GM06990 (cell line): ENCODE measurements at places on chromosomes 16 and 17.

- no peak for DNase-seq
Measured at GRCh38 chr16:11250091-11250785, 5.8 kb downstream of the SOCS1 start.

GRCh38 chr17:64938290-64938689 lies 19.0 kb upstream of the LRRC37A3 start:
- no peak for DNase-seq

DNA sequence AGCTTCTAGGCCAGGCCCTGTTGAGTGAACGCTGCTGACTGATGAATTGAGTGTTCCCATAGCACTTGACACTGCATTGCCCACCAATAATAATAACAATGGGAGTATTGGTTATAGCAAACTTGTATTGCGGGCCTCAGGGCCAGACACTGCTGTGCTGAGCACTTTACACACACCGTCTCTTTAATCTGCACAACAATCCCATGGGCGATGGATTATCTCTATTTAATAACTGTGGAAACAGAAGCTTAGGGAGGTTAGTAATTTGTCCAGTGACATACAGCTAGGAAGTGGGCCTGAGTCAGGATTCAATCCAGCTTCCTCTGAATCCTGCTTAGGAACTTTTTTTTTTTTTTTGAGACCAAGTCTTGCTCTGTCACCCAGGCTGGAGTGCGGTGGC lies 11.2 kb downstream of the ARHGAP23 start:
- DNase-seq: no peak

DNA sequence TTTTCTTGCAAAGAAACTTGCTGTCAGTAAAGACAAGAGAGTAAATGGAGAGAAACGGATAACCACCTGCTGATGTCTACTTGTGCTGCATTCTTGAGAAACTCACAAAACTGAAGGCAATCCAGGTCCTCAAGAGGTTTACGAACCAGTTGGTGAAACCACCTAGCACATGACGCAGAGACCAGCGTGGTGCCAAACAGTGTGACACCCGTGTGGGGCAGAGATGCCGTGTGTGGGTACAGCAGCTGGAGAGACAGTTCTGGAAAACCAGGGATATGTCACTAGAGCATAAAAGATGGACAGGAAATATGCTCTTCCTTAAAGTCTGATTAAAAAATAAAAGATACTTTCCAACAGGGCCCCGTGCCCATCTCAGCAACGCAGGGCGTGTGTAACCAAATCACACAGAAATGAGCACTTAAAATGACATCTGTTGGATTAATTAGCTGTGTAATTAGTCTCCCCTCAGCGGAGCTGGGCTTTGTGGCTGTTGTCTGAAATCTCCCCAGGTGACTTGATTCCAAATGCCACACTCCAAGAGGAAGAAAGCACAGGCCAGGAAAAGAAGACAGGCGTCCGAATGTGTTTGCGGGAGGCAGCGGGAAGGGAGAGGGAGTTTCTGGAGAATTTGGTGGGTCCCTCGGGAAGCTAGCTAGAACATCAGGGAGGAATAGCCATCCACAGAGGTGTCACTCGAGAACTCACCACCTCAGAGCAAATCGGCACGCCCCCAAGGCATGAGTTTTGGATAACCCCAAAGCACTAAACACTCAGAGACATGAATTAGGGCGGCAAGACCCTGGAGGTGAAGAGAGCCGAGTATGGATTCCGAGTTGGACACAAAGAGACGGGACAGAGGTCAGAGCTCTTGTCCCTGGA lies 109.8 kb downstream of the ZFHX3 start:
- DNase-seq: no peak

DNA sequence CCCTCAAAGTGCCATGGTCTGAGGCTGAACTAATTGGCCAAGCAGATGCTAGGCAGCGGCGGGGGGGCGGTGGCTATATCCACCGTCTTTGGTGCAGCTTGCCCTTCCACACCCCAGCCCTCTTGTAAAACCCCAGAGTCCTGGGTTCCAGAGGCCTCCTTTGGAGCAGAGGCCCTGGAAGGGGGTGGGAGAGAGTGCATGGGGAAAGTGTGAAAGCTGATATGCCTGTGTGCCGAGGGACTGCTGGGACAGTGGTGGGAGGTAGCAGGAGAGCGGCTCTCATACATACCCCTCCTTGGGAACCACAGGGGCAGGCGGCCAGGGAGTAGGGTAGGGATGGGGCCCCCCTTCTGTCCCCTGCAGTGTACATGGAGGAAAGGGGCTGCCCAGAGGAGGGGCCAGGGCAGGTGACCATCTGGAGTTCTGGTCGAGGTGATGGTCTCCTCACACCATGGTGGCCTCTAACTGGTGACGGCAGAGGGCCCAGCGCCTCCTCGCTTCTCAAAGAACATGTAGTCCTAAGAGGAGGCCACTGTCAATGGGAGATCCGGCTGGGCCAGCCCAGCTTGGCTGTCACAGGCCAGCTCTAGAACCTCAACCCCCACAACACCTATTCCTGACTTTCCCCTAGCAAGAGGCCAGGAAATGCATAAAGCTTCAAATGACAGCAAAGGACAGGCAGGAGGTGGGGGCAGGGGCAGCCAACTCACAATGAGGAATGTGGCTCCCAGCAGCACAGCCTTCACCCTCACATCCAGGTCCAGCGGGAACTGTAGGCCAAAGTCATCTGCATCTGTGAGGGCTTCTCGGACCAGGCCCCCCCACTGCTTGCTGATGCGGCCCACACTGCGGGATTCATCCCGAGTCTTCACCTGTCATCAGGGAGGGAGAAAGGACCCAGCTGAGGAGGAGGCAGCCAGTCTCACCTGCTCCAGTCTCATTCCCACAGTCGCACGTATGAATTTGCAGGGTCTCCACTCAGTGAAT lies 4.1 kb downstream of the PLSCR3 start:
- DNase-seq: no peak

GRCh38 chr17:73103641-73104335 lies 11.3 kb upstream of the SLC39A11 start:
- DNase-seq: no peak
